ENCODE measurements at places on chromosomes 1 and 21.

- no peak for DNase-seq
Observed at GRCh38 chr1:109386054-109386717, 11.5 kb downstream of the SORT1 start.

- peak; percentile 59 for DNase-seq
Observed at GRCh38 chr1:207097871-207098324, 6.1 kb upstream of the C4BPA start.

DNA sequence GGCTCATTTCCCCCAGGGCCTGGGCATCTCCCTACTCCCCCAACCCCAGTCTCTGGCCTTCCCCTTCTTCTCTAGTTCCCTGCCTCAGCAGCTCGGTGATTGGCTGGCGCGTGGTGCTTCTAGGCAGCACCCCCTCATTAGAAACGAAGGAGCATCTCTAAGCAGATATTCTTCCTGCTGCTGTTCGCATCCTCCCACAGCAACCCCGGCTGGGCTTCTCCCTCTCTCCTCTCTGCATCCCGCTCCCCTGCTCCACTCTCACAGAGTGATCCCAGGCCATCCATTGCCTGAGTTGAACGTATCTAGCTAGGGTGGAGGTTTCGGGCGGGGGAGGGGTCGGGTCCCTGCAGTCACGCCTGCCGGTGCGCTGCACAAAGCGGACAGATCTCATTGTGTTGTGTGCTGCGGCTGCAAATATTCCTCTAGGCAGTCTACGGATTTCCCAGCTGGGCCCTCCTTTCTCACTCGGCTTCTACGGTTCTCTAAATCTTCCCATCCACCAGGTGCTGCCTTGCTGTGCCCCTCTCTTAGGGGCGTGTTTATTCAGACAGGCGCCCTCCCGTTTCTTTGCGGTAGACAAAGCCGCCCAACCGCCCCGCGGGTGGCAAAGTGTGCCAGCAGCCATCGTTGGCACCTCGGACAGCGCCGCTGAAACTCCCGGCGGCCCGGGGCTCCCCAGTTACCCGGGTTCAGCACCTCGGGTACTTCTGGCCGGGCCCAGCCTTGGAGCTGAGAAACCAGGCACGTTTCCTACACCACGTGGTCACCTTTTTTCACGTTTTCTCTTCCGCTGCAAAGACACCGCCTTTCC, 2.2 kb downstream of the CACNA1E start:
- DNase-seq: peak; percentile 85

DNA sequence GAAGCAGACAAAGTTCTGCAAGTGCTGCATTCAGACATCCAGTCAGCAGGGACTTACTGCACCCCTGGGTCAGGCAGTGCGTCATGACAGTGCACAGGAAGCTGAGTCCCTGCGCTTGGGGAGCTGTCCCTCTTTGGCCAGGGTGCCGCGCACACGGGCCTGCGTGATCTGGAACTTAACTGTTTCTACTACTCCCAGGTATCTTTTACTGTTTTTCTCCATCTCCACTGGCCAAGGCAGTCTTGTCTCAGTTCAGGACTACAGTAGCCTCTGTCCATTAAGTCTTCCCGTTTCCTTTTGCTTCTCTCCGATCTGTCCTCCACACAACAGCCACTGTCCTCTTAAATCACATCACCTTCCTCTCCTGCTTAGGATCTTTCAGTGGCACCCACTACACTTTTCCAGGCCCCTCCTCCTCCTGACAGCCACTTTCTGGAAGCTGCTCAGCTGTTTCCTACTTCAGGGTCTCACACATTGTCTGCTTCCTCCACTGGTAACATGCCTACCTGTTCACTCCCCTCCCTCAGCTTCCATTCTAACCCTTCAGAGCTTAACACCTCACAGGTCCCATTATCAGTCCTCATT, 15.9 kb downstream of the ERRFI1 start:
- no peak for DNase-seq

DNA sequence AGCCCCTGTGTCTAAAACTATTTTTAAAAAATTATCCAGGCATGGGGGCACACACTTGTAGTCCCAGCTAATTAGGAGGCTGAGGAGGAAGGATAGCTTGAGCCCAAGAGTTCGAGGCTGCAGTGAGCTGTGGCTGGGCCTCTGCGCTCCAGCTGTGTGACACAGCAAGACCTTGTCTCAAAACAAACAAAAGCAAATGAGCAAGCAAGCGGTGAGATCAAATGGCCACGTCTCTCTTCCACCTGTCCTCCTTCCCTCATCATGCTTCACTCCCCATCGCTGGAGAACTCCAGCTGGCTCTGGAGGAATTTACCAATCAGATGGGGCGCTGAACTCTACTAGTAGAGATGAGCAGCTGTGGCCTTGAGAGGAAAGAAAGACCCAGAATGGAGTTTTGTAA, 14.0 kb upstream of the REN start:
- DNase-seq: no peak

GRCh38 chr1:47871799-47872353, 125.3 kb downstream of the TRABD2B start:
- DNase-seq: no peak

DNA sequence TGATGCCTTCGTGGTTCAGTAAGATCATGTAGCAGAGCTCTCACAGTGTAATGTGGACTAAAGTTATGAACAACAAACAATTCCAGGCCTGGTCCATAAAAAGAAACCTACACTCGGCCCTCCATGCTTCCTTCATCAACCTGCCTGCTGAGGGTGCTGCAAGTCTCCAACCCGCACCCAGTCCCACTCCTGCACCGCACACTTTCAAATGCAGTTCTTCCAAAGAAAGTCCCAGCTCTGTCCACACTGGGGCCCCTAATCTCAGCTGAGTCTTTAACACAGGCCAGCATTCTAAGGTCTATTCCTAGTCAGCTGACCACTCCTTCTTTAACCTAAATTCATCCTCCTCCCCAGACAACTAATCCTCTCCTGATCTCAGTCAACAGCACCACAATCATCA, 71.5 kb upstream of the NR5A2 start:
- DNase-seq: no peak

- DNase-seq: no peak
Observed at GRCh38 chr1:18320051-18320450, 160.7 kb upstream of the KLHDC7A start.

GRCh38 chr1:81170721-81171120, 630.0 kb upstream of the ADGRL2 start:
- no peak for DNase-seq

DNA sequence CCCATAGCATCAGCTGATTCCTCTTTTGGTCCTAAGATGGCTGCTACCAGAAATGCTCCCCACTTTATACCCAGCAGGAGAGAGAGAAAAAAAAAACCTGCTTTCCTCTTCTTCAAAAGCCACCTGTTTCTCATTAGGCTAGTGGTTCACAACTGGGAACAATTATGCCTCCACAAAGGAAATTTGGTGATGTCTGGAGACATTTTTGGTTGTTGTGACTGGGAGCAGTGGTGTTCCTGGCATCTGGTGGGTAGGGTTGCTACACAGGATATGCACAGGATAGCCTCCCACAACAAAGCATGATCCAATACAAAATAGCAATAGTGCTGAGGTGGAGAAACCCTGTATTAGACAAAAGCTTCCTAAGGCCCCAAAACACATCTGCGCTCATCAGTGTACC, 38.5 kb upstream of the SGIP1 start:
- DNase-seq: no peak

DNA sequence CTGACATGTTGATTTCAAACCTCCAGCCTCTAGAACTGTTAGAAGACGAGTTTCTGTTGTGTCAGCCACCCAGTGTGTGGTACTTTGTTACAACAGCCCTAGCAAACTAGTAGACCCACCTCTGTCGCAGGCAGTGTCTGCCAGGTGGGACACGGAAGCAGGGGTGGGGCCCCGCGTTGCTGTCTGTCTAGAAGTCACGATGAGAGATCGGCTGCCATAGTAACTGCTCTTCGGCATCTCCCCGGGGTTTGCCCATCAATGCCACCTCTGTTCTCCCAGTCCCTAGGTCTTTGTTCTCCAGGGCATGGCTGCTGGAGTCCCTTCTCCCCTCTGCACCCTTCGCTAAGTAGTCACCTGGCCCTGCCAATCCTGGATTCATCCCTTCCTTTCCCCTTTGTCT, 15.2 kb upstream of the CLSTN1 start:
- no peak for DNase-seq

DNA sequence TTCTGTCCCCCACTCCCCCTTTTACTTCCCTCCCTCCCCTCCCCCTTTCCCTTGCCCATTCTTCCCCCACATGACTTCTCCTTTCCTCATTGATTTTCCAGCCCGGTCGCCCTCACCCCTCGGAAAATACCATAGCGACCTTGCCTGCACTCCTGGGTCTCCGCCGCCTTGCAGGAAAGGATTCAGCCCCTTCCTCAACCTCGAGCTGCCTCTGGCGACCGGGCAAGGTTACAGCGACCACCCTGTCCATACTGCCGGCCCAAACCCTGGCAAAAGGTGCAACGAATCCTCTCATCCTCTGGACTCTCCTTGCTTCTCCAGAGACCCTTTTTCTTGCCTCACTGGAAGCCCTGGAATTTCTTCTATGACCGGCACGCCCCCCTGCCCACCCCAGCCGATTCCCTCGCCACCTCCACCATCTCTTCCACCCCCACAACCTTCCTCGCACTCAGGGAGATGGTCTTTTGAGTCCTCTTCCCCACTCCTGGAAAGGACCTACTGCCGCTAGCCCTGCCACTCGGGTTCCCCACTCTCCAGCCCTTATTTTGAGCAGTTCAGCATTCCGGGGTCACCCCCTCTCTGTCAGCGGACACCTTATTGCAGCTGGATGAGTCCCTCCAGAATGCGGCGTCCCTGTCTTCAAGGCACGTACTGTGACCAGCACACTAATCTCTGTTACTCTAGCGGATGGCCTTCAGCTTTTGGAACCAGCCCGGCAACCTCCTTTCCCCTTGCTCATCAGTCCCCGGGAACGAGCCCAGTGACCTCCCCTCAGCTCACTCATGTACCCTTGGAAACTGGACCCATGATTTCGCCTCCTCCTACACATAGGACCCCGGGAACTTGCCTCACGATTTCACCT, 846 bp downstream of the NSUN4 start:
- no peak for DNase-seq

GRCh38 chr1:156416993-156417392, 48.0 kb downstream of the RHBG start:
- no peak for DNase-seq

DNA sequence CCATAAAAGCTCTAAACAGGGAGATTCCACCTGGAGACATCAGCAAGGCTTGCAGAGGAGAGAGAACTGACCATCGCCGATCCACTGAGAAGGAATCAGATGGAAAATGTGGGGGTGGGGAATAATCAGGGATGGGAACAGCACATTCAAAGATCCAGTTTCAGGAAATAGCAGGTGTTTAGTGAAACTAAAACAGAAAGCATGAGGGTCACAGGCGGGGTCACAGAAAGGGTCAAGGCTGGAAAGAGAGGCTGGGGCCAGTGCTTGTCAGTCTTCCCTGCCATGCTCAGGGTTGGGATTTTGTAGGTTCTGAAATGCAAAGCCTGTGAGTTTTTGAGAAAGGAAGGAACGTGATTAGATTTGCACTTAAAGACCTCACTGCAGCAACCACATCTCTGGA, 103.2 kb downstream of the HLCS start:
- no peak for DNase-seq

DNA sequence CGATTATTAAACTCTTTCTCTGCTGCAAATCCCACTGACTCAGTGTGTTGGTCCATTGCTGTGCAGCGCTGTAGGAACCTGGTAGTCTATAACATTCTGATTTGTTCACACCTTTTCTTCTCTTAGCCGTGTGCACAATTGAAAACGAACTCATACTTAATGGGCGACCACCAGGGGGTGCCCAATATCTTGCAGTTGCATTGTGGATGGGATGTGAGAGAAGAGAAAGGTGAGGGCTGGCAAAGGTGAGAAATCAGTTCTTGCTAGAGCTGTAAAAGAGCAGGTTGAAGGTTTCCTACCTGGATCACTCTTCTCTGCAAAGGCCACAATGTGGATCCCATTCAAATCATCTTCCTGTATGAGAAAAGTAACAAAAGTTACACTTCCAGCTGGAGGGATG, 51.0 kb downstream of the CASQ2 start:
- peak; percentile 21 for DNase-seq

DNA sequence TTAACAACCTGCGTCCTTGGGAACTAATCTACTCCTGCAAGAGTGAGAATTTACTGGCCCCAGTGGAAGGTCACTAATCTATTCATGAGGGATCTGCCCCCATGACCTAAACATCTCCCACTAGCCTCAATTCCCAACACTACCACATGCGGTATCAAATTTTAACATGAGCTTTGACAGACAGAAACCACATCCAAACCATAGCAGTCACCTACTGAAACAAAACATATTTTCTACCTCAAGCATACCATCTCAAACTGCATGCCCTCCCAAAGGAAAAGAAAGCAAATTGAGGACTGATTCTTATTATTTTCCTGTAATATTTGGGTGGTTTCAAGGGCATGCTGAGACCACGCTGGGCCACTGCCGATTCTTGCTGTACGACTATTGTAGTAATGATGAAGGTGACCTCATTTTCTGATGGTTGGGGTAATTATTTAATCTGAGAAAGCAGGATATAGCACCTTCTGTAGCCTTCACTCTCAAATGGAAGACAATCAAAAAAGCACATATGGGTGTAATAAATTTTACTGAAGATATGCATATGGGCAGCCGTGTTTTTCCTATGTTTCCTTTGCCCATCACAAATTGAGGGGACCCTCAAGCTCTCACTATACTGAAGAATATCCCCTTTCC, 13.2 kb upstream of the GBP5 start:
- DNase-seq: no peak

- DNase-seq: no peak
Observed at GRCh38 chr1:143736562-143736961, 235.2 kb downstream of the FAM72C start.

DNA sequence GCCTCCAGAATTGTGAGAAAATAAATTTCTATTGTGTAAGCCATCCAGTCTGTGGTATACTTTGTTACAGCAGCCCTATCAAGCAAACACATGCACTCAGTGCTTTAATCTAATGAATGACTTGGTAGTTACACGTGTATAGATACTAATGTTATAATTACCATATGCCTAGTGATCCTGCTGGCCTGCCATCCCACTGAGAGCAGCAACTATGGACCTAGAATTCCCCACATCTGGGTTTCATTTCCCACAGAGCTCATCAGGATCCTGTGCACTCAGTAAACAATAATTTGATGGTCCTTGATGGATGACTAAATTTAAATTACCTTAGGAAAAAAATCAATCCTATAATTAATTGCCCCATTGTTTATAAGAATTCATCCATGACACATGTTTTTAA, 86.5 kb upstream of the RGS1 start:
- DNase-seq: no peak

- DNase-seq: no peak
Observed at GRCh38 chr1:2828586-2829250, 27.2 kb upstream of the TTC34 start.

DNA sequence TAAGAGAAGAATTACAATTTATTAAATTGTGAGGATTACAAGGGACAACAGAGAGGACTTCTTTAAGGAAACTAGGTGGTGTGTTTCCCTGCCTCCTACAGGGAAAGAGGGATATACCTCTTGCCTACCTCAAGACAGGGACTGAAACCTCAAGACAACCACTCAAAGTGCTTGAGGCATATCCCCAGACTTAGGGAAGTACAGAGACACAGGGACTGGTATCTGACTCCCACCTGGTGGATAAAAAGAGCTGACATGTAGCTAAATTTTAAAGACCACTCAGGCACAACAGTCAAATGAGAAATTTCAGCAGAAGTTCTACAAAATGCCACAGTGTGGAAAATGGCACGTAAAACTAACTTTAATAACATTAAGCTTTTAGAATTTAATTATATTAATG, 21.3 kb downstream of the DENND2C start:
- DNase-seq: no peak

Data from GM13976 (cell line).